Spleen (tissue), 13 donors: ENCODE measurements at places on chromosomes 1 and 21. TPM values are rescaled to one million over a fixed set of nuclear protein-coding genes. Genes with fewer than 3 reads are reported as not detected.

The ZNF683 gene
- 0.51 TPM for total RNA-seq

GRCh38 chr1:211732293-211732980, 57.0 kb upstream of the NEK2 start:
- no peak for DNase-seq
- no peak overlapping the region for H3K4me3 ChIP-seq
- H3K36me3 ChIP-seq, result no peaks in the 10 kb centered on the region
- H3K27ac ChIP-seq, result no peak overlapping the region
- H3K27me3 ChIP-seq, result no peaks in the 10 kb centered on the region
- no peaks in the 10 kb centered on the region for H3K4me1 ChIP-seq

The RNF223 gene
- not detected for total RNA-seq

DNA sequence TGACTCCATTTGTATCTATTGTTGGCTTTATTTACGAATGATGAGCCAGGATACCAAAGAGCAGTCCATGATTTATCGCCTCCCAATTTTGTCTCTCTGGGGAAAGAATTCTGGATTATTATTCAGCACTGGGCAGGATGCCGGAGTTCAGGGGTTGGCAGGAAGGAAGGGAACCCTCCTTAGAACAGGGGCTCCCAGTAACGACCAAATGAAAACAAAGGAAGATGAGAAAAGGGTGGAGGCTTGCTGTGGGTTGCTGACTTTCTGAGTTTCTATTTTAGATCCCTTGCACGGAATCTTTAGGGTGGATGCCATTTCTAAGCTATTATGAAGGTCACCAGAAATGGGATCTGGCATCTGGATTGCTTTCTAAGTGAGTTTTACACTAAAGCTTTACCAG, 231.2 kb upstream of the LYPLAL1 start:
- H3K27ac ChIP-seq, result no peak overlapping the region
- H3K27me3 ChIP-seq, result no peaks in the 10 kb centered on the region
- H3K4me3 ChIP-seq, result no peak overlapping the region
- no peaks in the 10 kb centered on the region for H3K4me1 ChIP-seq
- no peaks in the 10 kb centered on the region for H3K36me3 ChIP-seq
- no peak for DNase-seq

DNA sequence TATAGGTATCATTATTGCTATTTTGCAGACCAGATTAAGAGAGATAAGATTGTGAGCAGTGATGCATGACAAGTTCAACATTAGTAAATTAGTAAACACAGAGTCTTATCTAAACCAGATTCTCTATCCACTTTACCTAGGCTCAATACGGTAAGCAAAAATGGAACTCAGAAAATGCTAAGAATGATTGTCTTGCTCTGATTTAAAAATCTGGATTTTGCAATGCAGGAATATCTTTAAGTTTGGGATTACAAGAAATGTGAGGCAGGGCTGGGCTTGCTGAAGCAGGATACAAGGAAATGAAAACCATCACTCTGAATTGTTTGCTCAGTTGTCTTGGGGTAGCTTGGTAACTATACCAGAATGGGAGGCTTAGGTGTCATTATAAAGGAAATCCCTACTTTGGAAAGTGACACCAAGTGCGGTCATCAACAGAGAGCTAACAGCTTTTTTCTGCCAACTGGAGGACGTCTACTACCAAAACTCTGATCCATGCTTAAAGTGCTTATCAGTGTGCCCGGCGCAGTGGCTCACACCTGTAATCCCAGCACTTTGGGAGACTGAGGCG, 332.7 kb upstream of the RUNX1 start:
- H3K4me3 ChIP-seq, result no peak overlapping the region
- H3K4me1 ChIP-seq, result no peaks in the 10 kb centered on the region
- no peaks in the 10 kb centered on the region for H3K36me3 ChIP-seq
- DNase-seq, result no peak
- H3K27me3 ChIP-seq, result no peaks in the 10 kb centered on the region

- H3K4me1 ChIP-seq, result peaks cover 41% of the 10 kb centered on the region
- no peak overlapping the region for H3K4me3 ChIP-seq
- H3K27me3 ChIP-seq, result no peaks in the 10 kb centered on the region
- DNase-seq, result peak; percentile 79
Observed at GRCh38 chr21:43893536-43894205, 28.6 kb downstream of the AGPAT3 start.

GRCh38 chr1:54859700-54860391, 27.1 kb downstream of the DHCR24 start:
- no peak overlapping the region for H3K4me3 ChIP-seq
- H3K36me3 ChIP-seq, result peaks cover 8% of the 10 kb centered on the region
- H3K4me1 ChIP-seq, result peaks cover 4% of the 10 kb centered on the region
- DNase-seq, result no peak
- no peaks in the 10 kb centered on the region for H3K27me3 ChIP-seq

DNA sequence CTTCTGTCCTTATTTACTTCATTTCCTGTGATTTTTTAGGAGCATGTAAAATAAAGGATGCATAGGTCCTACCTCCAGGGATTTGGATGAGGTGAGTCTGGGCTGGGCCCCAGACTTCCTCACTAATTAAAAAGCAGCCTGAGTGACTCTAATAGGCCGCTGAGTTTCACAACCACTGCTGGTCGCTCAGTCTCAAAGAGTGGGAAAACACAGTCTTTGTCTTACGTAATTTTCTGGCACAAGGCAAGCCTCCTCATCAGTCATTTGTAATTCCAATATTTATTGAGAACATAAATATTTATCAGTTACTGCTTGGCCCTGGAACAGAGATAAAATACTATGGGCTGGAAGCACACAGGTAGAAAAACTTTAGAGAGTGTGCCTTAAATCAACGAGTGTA, 195.4 kb upstream of the RUNX1 start:
- H3K4me3 ChIP-seq, result no peak overlapping the region
- H3K27me3 ChIP-seq, result no peaks in the 10 kb centered on the region
- H3K27ac ChIP-seq, result no peak overlapping the region
- DNase-seq, result no peak

The SLC19A1 gene
- 35.0 TPM for total RNA-seq

The IGSF9 gene
- total RNA-seq, result 2.0 TPM

The ZNF593OS gene
- total RNA-seq, result not detected

DNA sequence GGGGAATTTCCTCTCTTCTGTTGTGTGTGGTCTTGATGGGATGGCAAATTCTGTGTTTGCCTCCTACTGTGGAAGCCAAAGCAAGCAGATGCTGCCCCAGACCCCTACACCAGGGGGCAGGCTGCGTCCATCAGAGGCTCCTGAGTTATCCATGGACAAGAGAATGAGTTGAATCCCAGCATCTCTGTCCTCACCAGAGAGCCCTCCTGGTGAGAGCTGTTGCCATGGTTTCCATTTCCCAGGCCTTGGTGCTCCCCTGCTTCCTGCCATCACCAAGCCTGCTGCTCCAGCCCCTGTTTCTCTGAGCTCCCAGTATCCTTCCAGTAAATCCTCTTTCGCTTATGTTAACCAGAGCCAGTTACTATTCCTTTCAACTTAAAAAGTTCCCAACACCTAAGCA, 20.4 kb upstream of the GNG12 start:
- H3K27me3 ChIP-seq, result no peaks in the 10 kb centered on the region
- no peak overlapping the region for H3K4me3 ChIP-seq
- H3K27ac ChIP-seq, result no peak overlapping the region
- no peaks in the 10 kb centered on the region for H3K4me1 ChIP-seq
- H3K36me3 ChIP-seq, result no peaks in the 10 kb centered on the region
- no peak for DNase-seq

- DNase-seq, result no peak
- no peaks in the 10 kb centered on the region for H3K27me3 ChIP-seq
- no peaks in the 10 kb centered on the region for H3K4me1 ChIP-seq
- H3K4me3 ChIP-seq, result no peak overlapping the region
Observed at GRCh38 chr1:31315902-31316301, 19.1 kb downstream of the ZCCHC17 start.

DNA sequence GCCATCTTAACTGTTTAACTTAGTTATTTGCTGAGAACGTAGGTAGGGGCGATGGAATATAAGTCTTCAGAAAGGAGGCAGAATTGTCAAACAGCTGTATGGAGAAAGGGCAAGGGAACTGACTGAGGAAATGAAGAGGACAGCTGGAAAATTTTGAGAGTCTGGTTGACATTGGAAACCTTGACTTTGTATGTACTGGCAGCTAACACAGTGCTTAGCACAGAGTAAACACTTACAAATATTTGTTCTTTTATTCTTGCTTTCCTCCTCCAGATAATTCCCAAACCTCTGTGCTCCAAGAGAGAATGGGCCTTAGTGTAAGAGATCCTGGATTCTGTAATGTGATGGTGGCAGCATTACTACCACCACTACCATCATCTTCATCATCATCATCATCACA, 91.3 kb downstream of the ZSCAN20 start:
- H3K4me3 ChIP-seq, result no peak overlapping the region
- no peak overlapping the region for H3K27ac ChIP-seq
- DNase-seq, result no peak
- no peaks in the 10 kb centered on the region for H3K27me3 ChIP-seq
- H3K4me1 ChIP-seq, result no peaks in the 10 kb centered on the region

GRCh38 chr1:246092136-246092535, 414.9 kb downstream of the SMYD3 start:
- H3K27me3 ChIP-seq, result no peaks in the 10 kb centered on the region
- no peak for DNase-seq
- H3K27ac ChIP-seq, result no peak overlapping the region
- H3K36me3 ChIP-seq, result no peaks in the 10 kb centered on the region
- no peaks in the 10 kb centered on the region for H3K4me1 ChIP-seq

DNA sequence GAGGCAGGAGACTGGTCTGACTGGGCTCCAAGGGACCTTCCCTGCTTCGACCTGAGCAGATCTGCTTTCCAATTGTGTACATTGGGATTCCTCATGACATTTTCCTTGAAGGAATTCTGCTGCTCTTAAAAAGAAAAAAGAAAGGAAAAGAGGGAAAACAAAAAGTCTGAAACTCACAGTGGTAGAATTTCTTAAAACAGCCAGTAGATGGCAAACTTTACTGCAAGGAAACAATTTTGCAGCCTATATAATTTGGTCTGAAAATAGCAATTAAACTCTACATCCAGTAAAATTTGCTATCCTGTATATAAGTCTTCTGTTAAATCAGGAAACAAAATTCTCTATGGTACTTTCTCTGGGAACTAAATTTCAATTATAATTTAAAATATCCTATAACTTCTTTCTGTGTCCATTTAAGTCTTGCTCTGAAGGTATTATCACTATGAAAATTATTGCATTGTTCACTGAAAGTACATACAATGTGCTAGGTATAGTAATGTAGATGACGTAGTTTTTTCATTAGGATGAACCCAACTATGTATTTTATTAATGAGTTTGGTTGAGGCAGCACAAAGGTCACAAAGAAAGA, 59.8 kb downstream of the CRB1 start:
- H3K27ac ChIP-seq, result no peak overlapping the region
- no peaks in the 10 kb centered on the region for H3K27me3 ChIP-seq
- no peaks in the 10 kb centered on the region for H3K36me3 ChIP-seq

DNA sequence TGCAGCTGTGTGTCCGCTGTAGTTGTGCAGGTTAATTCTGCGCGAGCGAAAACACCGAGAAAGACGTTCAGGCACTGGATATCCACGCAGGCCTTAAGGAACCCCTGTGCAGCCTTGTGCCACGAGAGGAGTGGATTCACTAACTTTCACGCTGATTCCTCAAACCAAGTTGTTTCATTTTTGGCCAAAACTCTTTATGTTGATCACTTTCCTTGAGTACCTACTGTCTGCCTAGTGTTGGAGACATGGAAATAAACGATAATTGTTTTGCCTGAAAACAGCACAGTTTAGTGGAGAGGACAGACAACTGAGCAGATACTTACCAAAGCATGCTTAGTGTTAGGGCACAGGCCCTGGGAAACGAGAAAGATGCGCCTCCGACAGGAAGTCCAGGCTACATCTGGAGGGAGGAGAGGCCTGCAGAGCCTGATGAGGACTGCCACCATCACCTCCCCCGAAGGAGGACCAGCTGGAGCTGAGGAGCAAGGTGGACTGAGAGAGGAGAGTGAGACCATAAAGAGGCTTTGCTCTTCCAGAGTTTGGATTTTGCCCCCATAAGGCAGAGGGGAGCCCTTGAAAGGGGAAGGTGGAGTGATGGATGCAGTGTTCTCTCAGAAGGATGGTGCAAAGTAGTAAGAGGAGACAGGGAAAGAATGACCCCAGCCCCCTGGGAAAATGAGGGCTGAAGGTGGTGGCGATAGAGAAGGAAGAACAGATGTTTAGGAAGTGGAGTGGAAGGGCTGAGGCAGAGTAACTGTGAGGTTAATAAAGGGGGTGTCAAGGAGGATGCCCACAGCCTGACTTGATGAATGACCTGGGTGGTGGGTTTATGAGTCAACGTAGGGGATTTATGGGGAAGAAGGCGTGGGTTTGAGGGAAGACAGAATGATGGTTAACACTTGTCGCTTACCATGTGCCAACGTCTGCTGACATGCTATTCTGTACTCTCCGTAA, 956 bp upstream of the SCAF4 start:
- peak overlapping the region; percentile 96 for H3K4me3 ChIP-seq
- no peaks in the 10 kb centered on the region for H3K36me3 ChIP-seq
- no peaks in the 10 kb centered on the region for H3K27me3 ChIP-seq
- H3K4me1 ChIP-seq, result peaks cover 45% of the 10 kb centered on the region

DNA sequence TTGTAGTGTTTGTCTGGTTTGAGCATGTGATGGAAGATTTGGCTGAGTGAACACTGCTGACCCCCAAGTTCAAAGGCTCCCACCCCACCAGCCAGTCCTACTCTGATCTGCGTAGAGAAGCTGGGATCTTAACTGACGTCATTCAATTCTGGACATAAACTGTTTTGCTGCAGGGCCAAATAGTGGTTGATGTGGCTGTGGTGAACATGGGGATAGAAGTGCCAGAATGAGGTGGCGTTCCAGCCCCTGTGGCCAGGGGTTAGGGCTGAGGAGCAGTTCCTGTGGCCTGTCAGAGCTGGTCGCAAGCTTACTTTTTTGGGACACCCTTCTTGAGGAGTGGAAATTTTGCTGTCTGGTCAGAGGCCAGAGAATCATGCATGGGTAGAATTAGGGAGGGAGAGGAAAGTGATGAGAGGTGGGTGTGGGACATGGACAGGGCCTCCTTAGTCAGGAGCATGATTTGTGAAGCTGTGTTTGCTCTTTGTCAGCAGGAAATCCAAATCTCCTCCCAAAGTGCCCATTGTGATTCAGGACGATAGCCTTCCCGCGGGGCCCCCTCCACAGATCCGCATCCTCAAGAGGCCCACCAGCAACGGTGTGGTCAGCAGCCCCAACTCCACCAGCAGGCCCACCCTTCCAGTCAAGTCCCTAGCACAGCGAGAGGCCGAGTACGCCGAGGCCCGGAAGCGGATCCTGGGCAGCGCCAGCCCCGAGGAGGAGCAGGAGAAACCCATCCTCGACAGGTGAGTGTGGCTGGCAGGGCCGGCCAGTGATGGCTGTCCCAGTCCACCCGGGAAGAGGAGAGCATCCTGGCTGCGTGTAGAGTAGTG, 25.9 kb downstream of the SZRD1 start:
- peaks cover 84% of the 10 kb centered on the region for H3K4me1 ChIP-seq
- H3K27ac ChIP-seq, result peak overlapping the region; percentile 25
- H3K4me3 ChIP-seq, result no peak overlapping the region
- DNase-seq, result no peak
- H3K27me3 ChIP-seq, result no peaks in the 10 kb centered on the region

The C8B gene
- total RNA-seq, result not detected

The S100A2 gene
- total RNA-seq, result not detected

- no peaks in the 10 kb centered on the region for H3K36me3 ChIP-seq
- H3K4me1 ChIP-seq, result peaks cover 6% of the 10 kb centered on the region
- H3K4me3 ChIP-seq, result no peak overlapping the region
- H3K27me3 ChIP-seq, result no peaks in the 10 kb centered on the region
- no peak overlapping the region for H3K27ac ChIP-seq
Observed at GRCh38 chr21:36030581-36031189, 29.6 kb downstream of the SETD4 start.

GRCh38 chr1:11981378-11982009, 1.2 kb downstream of the MFN2 start:
- H3K4me3 ChIP-seq, result no peak overlapping the region
- DNase-seq, result no peak
- peaks cover 35% of the 10 kb centered on the region for H3K4me1 ChIP-seq
- H3K36me3 ChIP-seq, result peaks cover 37% of the 10 kb centered on the region
- H3K27ac ChIP-seq, result peak overlapping the region; percentile 96

The SPRR5 gene
- not detected for total RNA-seq
